ENCODE measurements at places on chromosomes 2 and 18.

- no peak for DNase-seq
These were observed 109.7 kb downstream of the METTL8 start for GRCh38 chr2:171323971-171324528.

GRCh38 chr2:239000500-239001073 lies 152.7 kb downstream of the TWIST2 start:
- DNase-seq, result no peak

DNA sequence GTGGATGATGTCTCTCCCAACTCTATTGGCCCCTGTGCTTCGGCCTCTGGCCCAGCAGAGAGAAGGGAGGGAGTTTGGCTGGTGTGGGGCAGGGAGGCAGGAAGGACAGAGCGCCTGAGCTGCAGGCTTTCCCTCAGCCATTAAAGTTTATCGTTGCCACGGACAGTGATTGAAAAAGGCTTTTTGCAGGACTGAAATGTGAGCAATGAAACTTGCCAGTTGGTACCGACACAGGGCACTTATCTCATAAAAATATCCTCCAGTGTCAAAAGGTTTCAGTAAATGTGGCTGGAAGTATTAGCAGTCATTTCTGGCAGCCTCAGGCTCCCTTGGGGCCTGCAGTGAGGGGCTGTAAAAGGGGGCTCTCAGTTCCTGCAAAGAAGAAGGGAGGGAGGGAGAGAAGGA lies 169.2 kb downstream of the GLI2 start:
- DNase-seq, result no peak

- DNase-seq, result no peak
These were observed 12.7 kb downstream of the SMAD7 start for GRCh38 chr18:48937869-48938750.

- DNase-seq, result no peak
These were observed 192.1 kb upstream of the DOK6 start for GRCh38 chr18:69208545-69208944.

DNA sequence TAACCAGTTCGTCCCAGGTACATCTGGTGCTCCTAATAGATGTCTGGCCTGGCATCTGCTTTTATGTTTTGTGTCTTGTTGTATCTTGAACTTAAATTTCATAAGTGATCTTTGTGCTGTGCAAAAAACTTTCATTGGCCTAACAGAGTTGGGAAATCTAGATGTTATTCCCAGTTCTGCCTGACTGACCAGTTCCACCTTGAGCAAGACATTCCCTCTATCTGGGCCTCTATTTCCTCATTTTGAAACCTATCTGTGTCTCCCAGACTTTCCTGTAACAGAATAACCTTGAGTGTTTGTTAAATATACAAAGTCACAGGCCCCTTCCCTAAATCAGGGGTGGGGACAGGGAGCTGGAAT lies 90.5 kb upstream of the MSH2 start:
- DNase-seq, result no peak

- DNase-seq, result no peak
These were observed 132.2 kb downstream of the DOCK10 start for GRCh38 chr2:224909885-224910573.

DNA sequence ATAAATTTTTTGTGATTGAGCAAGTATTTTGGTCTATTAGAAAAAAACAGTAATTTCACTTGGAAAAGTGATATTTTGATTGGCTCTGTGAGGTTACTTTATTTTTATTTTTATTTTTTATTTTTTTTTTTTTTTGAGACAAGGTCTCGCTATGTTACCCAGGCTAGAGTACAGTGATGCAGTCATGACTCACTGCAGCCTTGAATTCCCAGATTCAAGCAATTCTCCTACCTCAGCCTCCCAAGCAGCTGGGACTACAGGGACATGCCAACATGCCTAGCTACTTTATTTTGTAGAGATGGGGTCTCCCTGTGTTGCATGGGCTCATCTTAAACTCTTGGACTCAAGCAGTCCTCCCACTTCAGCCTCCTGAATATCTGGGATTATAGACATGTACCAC lies 60.9 kb upstream of the MGAT5 start:
- no peak for DNase-seq

DNA sequence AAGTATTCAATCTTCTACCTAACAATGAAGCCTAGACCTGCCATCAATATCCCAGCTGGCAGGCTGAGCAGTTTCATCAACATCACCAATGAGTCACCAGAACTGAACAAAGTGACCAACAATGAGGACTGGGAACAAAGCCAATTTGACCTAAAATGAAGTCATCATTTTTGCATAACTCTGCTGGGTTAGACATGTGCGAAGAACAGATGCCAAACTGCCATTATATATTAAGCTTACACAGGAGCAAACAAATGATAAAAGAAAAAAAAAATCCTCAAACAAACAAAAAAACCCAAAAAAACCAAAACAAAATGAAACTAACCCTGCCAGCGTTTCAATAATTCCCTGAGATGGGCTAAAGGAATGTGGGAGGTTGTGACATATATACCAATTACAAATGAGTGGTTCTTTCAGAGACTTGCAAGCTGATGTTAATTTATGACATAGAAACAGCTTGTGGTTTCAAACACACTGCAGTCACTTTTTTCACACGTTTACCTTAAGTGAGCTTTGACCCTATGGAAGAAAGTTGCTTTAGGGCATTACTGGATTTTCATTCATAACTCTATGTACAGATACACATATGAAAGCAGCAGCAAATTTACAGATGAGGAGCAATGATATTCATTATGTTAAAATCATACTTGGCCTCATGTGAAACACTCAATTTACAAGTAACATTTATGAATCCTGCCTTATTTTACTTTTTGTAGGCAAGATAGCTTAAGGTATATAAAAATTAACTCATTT lies 56.9 kb upstream of the CCDC141 start:
- DNase-seq, result no peak

GRCh38 chr2:64848945-64849344 lies 140.3 kb upstream of the SLC1A4 start:
- no peak for DNase-seq

GRCh38 chr2:147824620-147825019 lies 20.2 kb upstream of the ACVR2A start:
- DNase-seq, result no peak

DNA sequence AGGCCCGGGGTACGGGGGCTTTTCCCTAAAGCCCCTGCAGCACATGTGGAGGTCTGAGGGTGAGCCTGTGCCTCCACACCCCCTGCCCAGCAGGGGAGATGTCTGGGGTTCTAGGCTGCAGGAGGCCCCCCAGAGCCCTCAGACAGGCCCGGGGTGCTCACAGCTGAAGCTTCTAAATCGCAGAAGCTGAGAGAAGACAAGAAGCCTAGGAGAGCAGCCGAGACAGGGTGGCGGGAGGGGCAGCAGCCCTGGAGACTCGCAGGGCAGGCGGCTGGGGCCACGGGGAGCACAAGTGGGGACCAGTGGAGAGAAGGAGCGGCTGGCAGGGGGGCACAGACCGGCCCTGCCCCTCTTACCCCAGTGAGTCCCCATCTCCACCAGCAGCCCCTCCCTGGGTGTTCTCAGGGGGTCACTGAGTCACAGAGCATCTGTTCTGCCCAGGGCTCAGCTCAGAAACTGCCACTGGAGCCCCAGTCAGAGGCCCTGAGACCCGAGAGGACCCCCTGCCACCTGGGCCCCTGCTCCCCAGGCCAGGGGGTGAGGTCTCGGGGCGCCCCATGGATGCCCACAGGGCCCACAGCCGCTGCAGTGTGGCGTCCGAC lies 26.1 kb downstream of the GPC1 start:
- DNase-seq, result no peak

DNA sequence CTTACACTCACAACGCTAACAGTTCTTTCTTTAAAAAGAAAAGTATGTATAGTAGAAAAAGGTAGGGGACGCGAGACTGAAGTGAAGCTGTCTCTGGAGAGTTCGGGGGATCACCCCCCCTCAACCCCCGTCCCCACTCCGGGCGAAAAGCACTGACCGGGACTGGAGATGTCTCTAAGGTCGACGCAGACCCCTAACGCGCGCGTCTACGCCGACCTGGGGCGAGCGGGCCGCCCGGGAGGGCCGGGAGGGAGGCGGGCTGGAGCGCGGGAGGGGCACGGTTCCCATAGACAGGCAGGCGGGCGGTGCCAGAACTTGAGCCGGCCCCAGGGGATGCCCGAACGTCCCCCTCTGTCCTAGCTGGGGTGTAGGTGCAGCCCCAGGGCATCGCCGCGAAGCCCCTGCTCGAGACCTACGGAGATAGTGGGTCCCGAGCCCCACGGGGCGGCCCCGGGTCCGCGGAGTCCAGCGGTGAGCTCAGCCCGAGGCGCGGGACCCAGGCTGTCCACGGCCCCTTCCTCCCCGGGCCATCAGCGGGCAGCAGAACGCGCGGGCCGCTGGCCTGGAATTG lies 82.2 kb downstream of the CHRNA1 start:
- no peak for DNase-seq

GRCh38 chr2:75224636-75225094 lies 25.3 kb upstream of the TACR1 start:
- DNase-seq, result no peak

DNA sequence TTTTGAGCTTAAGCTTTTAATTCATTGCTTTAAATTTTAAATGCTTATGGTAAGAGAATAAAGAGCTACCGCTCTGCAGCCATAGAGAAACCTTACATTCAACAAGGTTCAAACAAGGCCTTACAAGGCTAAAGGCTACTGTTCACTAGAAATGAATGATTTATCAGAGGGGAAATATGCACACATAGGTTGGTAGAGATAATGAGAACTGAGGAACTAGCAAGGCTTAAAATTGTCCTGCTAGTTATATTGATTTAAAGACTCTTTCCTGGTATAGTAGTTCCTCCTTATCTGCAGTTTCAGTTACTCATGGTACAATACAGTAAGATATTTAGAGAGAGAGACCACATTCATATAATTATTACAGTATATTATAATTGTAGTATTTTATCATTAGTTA lies 193.4 kb downstream of the WDR7 start:
- no peak for DNase-seq

DNA sequence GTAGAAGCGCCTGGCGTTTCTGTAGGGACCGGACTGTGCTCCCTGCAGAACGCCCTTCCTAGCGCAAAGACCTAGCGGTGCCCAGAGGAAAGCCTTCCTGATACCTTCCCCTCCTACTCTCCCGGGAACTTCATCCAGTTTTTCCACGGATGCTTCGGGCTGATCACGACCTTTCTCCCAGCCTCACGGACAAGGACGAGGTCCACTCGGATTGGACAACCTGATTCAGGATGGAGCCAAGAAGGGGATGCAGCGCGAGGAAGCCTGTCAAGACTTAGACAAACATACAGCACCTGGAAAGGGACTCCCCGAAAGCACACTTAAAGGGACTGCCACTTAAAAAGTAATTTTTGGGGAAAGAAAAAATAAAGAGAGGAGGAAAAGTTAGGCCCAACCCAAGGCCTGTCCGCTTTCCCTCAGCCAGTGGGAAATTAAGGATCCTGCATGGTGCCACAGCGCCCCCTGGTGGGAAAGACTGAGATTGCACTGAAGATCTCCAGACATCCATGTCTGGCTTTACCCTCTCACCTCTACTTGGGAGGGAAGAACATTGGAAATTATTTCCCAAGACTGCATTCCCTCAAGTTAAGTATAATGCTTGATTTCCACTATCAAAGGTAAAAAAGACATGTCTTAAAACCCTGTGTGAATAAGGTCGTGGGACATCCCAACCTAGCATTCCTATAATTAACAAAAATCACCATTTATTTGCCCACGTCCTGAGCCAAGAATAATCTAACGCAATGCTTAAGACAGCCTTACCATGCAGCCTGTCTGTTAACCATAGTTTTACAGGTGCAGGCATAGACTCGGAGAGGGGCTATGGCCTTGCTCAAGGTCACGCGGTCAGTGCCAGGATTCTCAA lies 13.4 kb upstream of the COPS8 start:
- DNase-seq, result peak; percentile 41

- DNase-seq, result no peak
These were observed 232.8 kb downstream of the GLI2 start for GRCh38 chr2:120968307-120969015.

- no peak for DNase-seq
These were observed 221.9 kb downstream of the DYSF start for GRCh38 chr2:71675296-71675695.

- DNase-seq, result no peak
These were observed 9.4 kb downstream of the NT5DC4 start for GRCh38 chr2:112730216-112730615.

GRCh38 chr2:46331109-46331766 lies 34.0 kb downstream of the EPAS1 start:
- no peak for DNase-seq

- no peak for DNase-seq
These were observed 94.3 kb downstream of the DOCK10 start for GRCh38 chr2:224948005-224948404.

GRCh38 chr2:120456867-120457266 lies 110.9 kb downstream of the INHBB start:
- DNase-seq, result no peak

Data from stimulated activated CD4-positive, alpha-beta T cell treated with anti-CD3 and anti-CD28 coated beads, Interleukin-1b, Interleukin-23, amount 100 ng/mL, for 1 hour (primary cell).